Parietal lobe (tissue), 2 donors: ENCODE measurements at places on chromosomes 6 and 20. TPM values are rescaled to one million over a fixed set of nuclear protein-coding genes. Genes with fewer than 3 reads are reported as not detected.

The OR12D3 gene
- total RNA-seq: not detected

The ADGB gene
- 0.31 TPM for total RNA-seq

The UBE2V1 gene
- total RNA-seq: 95.5 TPM

The DCDC2 gene
- 1.3 TPM for total RNA-seq

The VSX1 gene
- total RNA-seq: not detected
